ENCODE measurements at places on chromosomes 1 and 21.

DNA sequence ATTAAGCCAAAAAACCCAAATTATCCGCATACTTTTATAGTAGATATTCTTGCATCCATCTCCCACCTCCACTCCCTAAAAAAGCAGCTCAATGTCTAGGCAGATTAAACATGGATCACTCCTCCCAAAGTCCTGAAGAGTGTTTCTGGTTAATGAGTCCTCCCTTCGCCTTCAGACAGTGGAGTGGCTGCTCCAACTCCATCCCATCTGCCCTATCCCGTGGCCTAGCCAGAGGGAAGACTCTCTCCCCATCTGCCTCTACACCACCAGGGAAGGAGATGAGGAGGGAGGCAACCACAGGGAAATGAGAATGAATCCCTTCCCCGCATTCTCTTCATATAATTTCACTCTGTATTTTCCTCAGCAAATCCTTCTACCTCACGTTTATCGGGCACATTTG lies 103.8 kb downstream of the SLC45A1 start:
- no peaks in the 10 kb centered on the region for H3K27me3 ChIP-seq
- H3K4me1 ChIP-seq = peaks cover 38% of the 10 kb centered on the region
- peaks cover 4% of the 10 kb centered on the region for H3K36me3 ChIP-seq
- no peak overlapping the region for H3K27ac ChIP-seq
- no peak for DNase-seq

DNA sequence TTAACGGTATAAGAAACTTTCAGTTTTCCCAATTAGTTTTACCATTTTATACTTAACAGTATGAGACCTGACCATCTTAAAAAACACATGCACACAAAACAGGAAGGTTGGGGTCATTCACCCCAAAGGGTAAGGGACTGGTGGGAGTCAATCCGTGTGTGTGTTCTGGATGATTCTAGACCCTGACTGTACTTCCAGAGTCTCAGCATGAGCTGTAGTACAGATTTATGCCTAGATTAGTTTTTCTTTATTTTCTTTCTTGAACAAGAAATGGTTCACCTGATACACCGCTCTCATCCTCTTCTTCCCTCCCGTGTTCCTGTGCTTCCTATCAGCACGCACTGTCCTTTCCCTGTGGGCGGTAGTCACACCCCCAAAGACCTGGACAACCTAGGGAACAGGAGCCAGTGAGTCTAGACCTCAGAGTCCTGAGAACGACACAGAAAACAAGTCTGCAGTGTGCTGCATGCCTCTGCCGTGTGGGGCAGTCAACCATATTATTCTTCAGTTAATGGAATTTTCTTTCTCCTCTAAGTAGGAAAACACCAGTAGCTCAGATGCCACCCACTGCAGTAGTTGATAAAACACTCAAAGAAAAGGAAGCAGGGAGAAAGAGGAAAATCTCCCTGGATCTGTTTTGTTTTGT lies 38.9 kb upstream of the MRPS6 start:
- H3K36me3 ChIP-seq = no peaks in the 10 kb centered on the region
- peaks cover 13% of the 10 kb centered on the region for H3K4me1 ChIP-seq
- no peak overlapping the region for H3K27ac ChIP-seq
- no peak overlapping the region for H3K4me3 ChIP-seq
- no peak for DNase-seq

- H3K36me3 ChIP-seq = peaks cover 1% of the 10 kb centered on the region
- no peak for DNase-seq
These were observed 9.1 kb upstream of the LCE2D start for GRCh38 chr1:152654110-152654509.

GRCh38 chr1:234270581-234271242 lies 102.5 kb upstream of the COA6 start:
- peaks cover 7% of the 10 kb centered on the region for H3K27me3 ChIP-seq
- no peak overlapping the region for H3K4me3 ChIP-seq
- peaks cover 2% of the 10 kb centered on the region for H3K4me1 ChIP-seq

DNA sequence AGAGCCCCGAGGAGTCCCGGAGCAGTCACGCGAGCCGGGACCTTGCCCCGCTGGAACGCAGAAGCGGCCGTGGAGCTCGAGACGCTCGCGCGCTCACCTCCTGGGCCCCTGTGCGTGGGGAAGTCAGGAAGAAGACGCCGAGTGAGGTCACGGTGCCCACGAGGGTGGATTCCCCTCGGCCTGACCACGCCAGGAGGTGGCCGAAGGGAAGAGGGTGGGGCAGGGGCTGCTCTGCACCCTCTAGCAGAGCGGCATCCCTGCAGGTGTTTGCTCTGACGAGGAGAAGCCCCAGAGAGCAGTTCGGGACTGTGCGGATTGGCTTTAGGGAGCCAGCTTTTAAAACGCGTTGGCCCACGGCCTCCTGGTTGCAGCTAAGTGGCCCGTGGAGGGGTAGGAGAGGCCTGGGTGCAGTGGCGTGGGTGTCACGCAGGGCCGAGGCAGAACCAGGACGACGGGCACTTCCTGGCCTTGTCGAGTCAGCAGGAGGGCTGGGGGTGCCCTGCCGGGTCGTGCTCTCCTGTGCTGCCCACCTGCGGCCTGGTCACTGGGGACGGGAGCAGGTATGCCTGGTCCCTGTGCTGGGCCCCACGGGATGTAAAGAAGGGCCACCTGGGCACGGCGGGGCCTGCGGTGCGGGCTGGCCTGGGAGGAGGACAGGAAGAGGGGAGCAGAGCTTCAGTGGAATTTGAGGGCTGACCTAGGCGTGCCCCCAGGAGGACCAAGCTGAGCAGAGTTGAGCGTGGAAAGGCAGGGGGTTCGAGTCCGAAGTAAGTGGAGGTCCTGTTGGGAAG lies 1.0 kb downstream of the PDXK start:
- H3K27ac ChIP-seq = no peak overlapping the region
- peaks cover 17% of the 10 kb centered on the region for H3K27me3 ChIP-seq
- no peaks in the 10 kb centered on the region for H3K36me3 ChIP-seq
- no peak for DNase-seq

DNA sequence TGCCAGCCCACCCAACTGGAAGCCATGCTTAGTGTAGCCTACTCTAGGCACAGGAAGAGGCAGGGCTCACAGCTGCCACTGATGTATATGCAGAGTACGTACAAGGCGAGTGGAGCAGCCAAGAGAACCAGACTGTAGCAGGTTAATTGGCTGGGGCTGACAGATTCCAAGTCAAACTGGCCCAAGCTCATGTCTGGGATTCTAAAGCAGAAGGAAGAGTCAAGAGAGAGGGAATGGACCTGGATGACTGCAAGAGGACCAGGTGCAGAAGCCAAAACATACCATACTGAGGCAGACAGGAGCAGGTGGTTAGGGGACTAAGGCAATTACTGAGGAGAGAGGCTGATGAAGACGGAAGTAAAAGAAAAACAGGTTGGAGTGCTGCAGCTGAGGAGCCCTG lies 51.3 kb upstream of the LRRN2 start:
- peaks cover 27% of the 10 kb centered on the region for H3K27me3 ChIP-seq
- H3K4me1 ChIP-seq = no peaks in the 10 kb centered on the region
- no peaks in the 10 kb centered on the region for H3K36me3 ChIP-seq

GRCh38 chr1:166489670-166490436 lies 323.1 kb upstream of the FAM78B start:
- H3K36me3 ChIP-seq = no peaks in the 10 kb centered on the region
- no peak overlapping the region for H3K4me3 ChIP-seq
- no peak overlapping the region for H3K27ac ChIP-seq

- H3K27ac ChIP-seq = peak overlapping the region; percentile 98
- H3K36me3 ChIP-seq = peaks cover 3% of the 10 kb centered on the region
- peak overlapping the region; percentile 86 for H3K4me3 ChIP-seq
- peak; percentile 27 for DNase-seq
- no peaks in the 10 kb centered on the region for H3K27me3 ChIP-seq
These were observed 115.5 kb downstream of the RERE start for GRCh38 chr1:8701794-8702471.

- H3K27ac ChIP-seq = no peak overlapping the region
- no peak overlapping the region for H3K4me3 ChIP-seq
- DNase-seq = no peak
- H3K36me3 ChIP-seq = peaks cover 2% of the 10 kb centered on the region
These were observed 13.2 kb upstream of the COL6A2 start for GRCh38 chr21:46084709-46085108.

GRCh38 chr1:198935306-198935921 lies 296.6 kb downstream of the PTPRC start:
- no peak for DNase-seq
- peaks cover 7% of the 10 kb centered on the region for H3K4me1 ChIP-seq
- no peak overlapping the region for H3K27ac ChIP-seq

DNA sequence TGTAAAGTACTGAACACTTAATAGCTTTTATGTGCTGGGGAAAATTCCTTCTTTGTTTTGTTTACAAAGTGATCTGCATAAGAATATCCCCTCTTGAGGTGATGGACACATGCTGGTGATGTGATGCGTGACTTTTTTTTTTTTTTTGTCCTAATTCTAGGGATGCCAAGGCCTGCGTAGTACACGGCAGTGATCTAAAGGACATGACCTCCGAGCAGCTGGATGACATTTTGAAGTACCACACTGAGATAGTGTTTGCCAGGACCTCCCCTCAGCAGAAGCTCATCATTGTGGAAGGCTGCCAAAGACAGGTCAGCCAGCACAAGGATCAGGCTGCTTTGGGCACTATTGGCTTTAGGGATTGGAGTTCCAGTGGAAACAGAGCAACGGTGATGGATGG lies 24.7 kb downstream of the ATP1A1 start:
- no peak for DNase-seq
- H3K36me3 ChIP-seq = peaks cover 73% of the 10 kb centered on the region
- H3K27me3 ChIP-seq = no peaks in the 10 kb centered on the region
- H3K27ac ChIP-seq = no peak overlapping the region

GRCh38 chr1:229153955-229154548 lies 116.9 kb upstream of the RAB4A start:
- no peak overlapping the region for H3K4me3 ChIP-seq
- no peak for DNase-seq
- H3K27me3 ChIP-seq = peaks cover 21% of the 10 kb centered on the region
- no peaks in the 10 kb centered on the region for H3K36me3 ChIP-seq

DNA sequence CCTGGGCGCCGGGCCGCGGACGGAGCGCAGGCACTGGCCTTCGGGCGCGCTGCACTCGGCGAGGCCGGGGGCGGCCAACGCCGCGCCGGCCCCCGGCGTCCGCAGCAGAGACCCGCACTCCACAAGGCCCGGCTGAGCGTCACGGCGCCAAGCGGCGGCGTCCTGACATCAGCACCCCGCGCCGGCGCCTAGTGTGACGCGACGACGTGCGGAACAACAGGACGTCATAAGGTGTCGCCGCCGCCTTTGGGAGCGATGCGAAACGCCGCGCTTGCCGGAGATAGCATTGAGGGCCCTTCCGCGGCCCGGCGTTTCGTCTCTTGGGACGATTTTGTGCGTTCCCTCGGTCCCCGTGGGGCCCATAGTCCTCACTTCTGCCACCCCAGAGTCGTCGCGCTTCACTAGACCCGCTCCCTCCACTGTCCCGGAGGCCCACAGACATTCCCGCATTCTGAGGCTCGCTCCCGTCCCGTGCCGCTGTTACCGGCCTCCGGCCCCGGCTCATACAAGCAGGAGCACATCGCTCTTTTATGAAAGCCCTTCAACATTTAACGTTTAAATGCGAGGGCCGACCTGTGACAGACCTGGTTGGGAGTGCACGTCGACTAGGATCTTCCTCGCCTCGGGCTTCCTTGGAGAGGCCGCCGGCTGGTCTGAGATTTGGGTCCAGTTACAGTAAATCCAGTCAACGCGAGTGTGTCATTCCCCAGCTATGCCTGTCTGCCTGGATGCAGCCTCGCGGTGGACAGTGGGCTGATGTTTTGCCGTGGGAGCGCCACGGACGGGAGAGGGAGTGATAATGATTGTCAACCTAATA lies at the start of gene SSU72:
TSS of gene SSU72 (minus strand) at position 143 of the 817 bp plus-strand sequence. CDS start 306 bp downstream, outside the sequence.
- peak within 1 kb of the TSS; percentile 95 for H3K4me3 ChIP-seq
- H3K4me1 ChIP-seq = peaks cover 20% of the 10 kb centered on the region
- DNase-seq = peak; percentile 79
- H3K36me3 ChIP-seq = peaks cover 5% of the 10 kb centered on the region

DNA sequence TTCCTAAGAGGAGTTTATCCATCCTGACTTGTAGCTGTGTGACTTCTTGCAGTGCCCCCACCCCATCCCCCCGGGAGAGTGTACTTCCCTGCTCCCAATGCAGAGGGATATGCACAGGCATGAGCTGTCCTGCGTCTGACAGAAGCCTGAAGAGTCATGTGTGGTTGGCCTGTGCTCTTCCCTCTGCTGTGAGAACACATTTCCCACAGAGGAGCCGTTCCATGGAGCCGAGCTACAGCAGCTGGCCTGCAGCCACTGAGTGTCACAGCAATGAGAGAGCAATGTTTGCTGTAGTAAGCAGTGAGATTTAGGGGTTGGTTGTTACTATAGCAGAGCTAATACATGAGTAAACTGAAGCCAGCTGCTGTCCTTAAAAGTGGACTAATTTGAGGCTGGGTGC lies 22.0 kb downstream of the PARS2 start:
- no peak overlapping the region for H3K27ac ChIP-seq
- no peaks in the 10 kb centered on the region for H3K4me1 ChIP-seq
- DNase-seq = no peak
- no peaks in the 10 kb centered on the region for H3K27me3 ChIP-seq
- peaks cover 18% of the 10 kb centered on the region for H3K36me3 ChIP-seq
- no peak overlapping the region for H3K4me3 ChIP-seq

DNA sequence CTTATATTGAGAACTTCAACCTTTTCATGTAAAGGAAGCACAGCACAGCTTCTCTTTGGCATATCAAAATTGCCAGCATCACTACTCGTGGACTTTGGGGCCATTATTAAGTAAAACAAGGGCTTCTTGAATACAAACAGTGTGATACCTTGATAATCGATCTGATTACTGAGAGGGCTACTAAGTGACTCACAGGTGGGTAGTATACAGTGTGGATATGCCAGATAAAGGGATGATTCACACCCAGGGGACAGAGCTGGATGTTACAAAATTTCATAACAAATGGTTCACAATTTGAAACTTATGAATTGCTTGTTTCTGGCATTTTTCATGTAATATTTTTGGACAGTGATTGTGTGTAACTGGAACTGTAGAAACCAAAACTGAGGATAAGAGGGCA lies 15.4 kb downstream of the HDAC1 start:
- peaks cover 25% of the 10 kb centered on the region for H3K4me1 ChIP-seq
- H3K27ac ChIP-seq = peak overlapping the region; percentile 69
- no peaks in the 10 kb centered on the region for H3K27me3 ChIP-seq
- no peak overlapping the region for H3K4me3 ChIP-seq
- DNase-seq = no peak

GRCh38 chr1:245587435-245588115 lies 432.8 kb downstream of the KIF26B start:
- peaks cover 12% of the 10 kb centered on the region for H3K4me1 ChIP-seq
- H3K36me3 ChIP-seq = no peaks in the 10 kb centered on the region
- DNase-seq = no peak
- H3K27me3 ChIP-seq = peaks cover 12% of the 10 kb centered on the region

DNA sequence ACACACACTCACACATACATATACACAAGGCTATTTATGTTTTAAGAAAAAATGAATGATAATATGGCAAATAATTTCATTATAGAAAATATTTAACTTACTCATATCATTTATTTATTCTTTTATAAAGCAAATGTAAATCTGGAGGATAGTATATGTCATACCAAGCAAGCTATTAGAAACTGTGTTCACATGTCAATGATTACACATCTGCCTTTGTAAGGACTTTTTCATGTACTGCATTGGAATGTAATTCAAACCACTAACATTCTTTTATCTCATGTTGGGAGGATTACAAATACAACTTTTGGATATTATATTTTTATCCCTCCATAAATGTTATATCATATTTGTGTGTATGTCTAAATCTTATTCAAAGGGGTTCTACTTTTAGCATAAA lies 1887.4 kb downstream of the NCAM2 start:
- no peak overlapping the region for H3K4me3 ChIP-seq
- no peak overlapping the region for H3K27ac ChIP-seq
- no peaks in the 10 kb centered on the region for H3K36me3 ChIP-seq
- DNase-seq = no peak
- H3K27me3 ChIP-seq = no peaks in the 10 kb centered on the region
